Colonic mucosa (tissue), 4 donors: ENCODE measurements at places on chromosomes 1 and 21.

- no peak for DNase-seq
Measured at GRCh38 chr1:54888080-54888733, 1.2 kb upstream of the DHCR24 start.

GRCh38 chr1:26121854-26122773, 10.5 kb downstream of the PDIK1L start:
- DNase-seq, result no peak

GRCh38 chr1:10319750-10320149, 79.1 kb upstream of the PGD start:
- no peak for DNase-seq

- no peak for DNase-seq
Measured at GRCh38 chr1:114322734-114323133, 169.1 kb upstream of the SYT6 start.

DNA sequence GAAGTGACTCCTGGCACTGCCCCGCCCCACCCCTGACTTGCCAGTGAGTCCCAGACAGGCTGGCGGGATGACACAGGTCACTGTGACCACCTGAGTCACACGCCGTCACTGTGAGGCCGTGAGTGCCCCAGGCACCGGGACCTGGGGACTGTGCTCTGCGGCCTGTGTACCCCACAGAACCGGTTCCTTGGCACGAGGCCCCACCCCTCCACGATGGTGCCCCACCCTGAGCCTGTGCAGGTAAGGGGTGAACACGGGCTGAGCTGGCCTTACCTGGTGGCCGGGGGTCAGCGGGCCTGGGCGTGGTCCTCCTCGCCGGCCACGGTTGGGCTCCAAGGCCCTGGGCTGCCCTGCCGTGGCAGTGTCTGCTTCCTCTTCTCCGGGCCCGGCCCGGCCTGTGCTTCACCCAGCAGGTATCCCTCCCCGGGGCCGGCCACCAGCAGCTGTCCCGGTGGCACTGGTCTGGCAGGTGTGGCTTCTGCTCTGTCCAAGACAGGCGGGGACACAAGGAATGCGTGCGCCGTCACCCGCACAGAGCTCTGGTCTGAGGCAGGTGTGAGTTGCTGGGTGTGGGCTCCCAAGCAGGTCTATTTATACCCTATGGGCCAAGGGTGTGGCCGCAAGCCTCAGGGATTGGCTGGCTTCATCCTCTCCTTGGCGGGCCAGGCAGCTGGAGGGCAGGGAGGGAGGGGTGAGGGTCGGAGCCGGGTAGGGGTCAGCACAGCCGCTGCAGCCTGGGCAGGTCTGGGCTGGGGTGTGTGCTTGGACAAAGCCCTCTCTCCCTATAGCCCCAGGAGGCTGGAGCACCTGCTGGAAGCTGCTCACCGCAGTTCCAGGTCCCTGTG, at the start of gene RNF223:
TSS of gene RNF223 (minus strand) at position 564 of the 845 bp plus-strand sequence. CDS start 1,740 bp downstream, outside the sequence.
- DNase-seq, result peak; percentile 89

DNA sequence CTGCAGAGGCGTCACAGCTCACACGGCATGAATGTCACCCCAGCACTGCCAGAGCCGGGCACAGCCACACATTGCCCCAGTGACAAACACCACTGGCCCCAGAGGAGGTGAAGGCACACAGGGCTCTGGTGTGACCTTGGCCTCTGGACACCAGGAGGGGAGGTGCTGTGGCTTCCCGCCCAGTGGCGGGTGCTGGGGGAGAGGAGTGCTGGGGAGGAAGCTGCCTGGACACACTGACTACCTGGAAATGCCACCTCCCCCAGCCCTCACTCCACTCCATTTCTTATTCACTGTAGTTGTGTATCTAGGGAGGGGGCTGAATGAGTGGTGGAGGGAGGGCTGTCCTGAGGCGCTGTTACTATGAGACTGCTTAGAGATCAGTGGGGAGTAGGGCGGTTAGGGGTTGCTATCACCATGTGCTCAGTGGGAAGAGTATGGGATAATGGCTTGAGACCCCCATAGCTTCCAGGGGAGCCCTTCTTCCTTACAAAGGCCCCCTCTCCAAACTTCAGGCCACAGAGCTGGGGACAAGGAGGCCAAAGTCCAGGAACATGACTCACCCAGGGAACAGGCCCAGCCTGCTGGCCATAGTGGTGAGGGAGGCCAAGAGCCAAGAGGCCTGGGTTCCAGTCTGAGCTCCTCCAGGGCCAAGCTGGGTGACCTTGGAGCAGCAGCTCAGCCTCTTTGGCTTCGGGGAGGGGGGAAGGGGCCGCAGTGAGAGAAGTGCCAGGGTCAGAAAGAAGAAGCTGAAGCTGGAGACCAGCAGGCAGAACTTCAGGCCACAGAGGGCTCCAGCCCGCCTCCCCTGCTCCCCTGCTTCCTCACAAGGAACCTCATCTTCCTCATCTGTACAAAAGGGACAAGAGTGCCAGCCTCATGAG, 40.1 kb downstream of the AHDC1 start:
- peak; percentile 80 for DNase-seq

DNA sequence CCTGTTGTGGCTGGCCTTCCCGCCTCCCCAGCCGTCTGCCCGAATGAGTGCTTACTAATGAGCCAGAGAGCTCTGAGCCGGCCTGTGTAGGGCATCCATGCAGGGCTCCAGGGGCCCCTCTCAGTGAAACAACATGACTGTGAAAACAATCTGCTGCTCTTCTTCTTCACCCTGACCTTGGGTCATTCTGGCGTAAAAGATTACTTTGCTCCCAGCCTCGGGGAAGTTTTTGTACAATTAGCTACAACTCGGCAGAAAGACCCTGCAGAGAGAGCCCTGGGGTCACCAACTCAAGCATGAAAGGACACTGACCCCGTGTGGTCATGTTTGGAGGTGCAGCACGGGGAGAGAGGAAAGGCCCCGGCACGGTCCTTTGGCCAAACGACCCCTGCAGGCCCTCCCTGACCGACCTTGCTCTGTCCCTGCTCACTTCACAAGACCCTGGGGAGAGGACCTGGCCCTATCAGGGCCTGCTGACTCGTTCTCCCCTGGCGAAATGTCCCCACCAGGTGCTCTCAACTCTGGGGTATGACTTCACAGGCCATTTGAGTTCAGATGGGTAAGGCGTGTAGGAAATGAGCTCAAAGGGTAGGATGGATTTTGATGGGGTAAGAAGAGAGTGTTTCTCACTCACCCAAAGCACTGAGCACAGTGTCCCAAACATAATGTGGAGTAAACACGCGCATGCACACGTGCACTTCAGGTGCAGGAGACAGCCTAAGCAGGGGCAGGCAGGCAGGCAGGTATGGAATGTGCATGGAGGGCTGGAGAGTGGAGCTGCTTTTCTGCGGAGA, 22.9 kb upstream of the FAM20B start:
- peak; percentile 87 for DNase-seq

DNA sequence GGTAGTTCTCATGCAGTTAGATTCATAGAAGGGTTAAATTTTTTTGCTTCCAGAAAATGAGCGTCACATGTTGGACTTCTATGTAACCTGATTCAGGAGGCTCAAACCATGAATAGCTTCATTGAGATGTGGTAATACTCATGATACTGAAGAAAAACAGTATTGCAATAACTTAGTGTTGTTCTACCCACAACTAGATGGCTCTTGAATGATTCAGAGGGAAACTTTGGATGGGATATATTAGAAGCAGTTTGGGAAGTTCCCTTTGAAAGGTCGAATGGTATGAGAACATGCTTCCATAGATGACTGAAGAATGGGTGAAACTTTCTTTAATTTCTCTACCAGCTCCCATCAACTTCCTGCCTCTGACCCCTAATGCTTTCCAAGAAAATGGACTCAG, 211.7 kb upstream of the PTGFR start:
- DNase-seq, result no peak

- no peak for DNase-seq
Measured at GRCh38 chr21:25657140-25657539, 18.1 kb downstream of the JAM2 start.

DNA sequence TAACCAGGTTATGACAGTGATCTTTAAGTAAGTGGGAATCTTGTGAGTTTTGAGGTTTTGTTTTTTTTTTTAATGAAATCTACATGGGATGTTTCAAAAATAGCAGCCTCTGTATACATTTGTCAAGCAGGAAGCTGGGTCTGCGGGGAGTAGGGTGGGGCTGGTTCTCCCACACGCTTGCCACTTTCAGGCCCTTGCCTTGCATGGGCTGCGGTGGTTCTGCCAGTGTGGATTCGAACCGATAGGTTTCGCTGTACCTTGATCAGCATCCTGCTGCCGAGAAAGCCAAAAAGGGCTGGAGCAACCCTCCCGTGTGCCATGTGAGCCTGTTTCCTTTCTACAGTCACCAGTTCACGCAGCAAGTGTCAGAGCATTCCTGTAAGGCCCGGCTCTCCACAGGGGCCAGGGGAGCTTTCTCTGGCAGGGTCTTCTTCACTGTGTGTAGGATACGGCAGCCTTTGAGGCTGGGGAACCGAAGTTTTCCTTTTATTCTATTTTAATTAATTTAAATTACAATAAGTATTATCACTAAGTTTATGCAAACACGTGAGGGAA, 79.2 kb upstream of the SAMD11 start:
- no peak for DNase-seq

DNA sequence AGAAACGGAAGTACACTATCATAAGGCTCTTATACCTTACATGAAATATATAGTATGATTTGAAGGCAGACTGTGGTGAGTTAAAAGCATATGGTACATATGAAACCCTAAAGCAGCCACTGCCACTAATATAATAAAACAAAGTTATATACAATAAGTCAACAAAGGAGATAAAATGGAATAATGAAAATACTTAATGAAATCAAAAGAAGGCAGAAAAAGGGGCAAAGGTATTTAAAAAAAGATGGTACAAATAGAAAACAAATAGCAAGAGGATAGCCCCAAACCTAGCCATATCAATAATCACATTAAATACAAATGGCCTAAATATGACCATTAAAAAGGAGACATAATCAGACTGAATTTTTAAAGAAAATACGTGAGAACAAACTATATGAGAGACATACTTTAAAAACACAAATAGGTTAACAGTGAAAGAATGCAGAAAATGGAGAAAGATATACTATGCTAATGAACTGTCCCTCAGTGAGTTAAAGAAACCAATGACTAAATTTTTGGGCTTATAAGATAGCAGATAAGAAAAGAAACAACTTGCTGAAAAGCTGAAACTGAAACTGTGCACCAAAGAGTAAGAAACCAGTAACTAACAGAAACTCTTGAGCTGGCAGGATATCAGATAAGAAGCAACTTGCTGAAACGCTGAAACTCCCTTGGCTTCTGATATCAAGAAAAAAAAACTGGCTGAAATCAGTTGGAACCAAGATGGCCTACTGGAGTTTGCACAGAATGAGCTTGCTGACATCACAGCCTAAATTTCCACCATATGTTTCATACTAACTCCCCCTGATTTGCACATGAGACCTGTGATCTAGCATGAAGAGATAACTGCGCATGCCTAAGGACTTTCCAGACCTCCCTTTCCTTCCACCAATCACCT, 44.3 kb upstream of the IL10 start:
- no peak for DNase-seq

DNA sequence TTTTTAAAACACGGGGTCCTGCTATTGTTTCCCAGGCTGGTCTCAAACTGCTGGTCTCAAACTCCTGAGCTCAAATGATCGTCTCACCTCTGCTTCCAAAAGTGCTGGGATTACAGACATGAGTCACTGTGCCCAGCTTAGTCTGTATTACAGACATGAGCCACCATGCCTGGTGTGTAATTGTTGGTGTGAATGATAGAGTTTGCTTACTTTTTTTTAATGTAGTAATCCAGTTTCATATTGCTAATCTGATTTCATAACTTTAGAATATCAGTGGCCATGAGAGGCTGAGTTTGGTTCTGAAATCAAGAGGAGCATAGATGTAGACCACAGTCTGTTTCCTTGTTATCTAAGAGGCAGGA, 3.4 kb downstream of the EPB41 start:
- no peak for DNase-seq

DNA sequence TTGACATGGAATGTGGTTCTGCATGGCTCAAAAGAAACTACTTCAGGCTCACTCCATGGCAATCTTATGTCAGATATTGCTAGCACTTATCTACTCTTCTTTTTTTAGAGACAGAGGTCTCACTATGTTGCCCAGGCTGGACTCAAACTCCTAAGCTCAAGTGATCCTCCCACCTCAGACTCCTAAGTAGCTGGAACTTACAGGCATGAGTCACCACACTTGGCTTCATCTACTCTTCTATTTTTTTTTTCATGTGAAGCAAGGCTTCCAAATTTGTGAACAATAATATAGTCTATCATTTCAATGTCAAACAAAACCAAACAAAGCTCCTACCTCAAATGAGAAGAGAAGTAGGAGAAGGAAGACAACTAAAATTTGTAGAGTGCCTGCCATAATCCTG, 7.5 kb upstream of the PSEN2 start:
- DNase-seq, result no peak

GRCh38 chr1:225476100-225476511, 48.3 kb upstream of the LBR start:
- no peak for DNase-seq

GRCh38 chr1:43836267-43836951, 97.2 kb upstream of the ARTN start:
- DNase-seq, result peak; percentile 87

- no peak for DNase-seq
Measured at GRCh38 chr21:45875416-45875760, 106.2 kb upstream of the COL6A1 start.

DNA sequence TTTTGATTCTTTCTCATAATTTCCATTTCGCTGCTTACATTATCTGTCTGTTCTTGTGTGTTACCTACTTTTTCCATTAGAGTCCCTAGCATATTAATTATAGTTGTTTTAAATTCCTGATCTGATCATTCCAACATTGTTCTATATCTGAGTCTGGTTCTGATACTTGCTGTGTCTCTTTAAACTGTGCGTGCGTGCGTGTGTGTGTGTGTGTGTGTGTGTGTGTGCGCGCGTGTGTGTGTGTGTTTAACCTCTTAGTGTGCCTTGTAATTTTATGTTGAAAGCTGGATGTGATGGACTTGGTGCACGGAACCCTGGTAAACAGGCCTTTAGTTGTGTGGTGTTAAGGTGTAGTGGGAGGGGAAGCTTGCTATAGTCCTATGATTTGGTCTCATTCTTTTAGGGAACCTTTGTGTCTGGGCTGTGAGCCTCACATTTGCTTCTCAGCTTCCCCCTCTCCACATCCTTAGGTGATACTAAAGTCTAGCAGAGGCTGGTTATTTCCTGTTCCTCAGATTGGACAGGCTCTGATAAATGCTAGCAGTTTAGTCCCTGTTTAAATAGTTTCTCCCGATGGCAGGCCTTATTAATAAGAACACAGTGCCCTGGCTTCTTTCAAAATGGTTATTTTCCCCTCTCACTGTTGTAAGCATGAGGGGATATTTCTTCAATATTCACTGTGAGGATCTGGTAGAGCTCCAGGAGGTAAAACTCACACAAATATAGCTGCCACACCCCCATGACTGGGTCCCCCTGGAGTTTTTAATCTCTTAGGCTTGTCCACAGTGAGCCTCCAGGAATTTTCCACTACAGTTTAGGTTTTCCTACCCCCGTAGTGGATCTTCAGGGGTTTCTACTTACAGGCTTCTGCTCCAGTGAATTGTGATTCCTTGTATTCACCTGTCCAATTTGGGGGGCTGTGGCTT, 118.3 kb downstream of the GALNT2 start:
- no peak for DNase-seq
